ENCODE measurements at places on chromosomes 7 and 10.

- no peak for DNase-seq
Measured at GRCh38 chr10:103610083-103610472, 116.6 kb downstream of the NEURL1 start.

GRCh38 chr7:93442478-93443224 lies 131.9 kb downstream of the CALCR start:
- DNase-seq: peak; percentile 3

GRCh38 chr10:6501931-6502330 lies 78.1 kb downstream of the PRKCQ start:
- DNase-seq: no peak

DNA sequence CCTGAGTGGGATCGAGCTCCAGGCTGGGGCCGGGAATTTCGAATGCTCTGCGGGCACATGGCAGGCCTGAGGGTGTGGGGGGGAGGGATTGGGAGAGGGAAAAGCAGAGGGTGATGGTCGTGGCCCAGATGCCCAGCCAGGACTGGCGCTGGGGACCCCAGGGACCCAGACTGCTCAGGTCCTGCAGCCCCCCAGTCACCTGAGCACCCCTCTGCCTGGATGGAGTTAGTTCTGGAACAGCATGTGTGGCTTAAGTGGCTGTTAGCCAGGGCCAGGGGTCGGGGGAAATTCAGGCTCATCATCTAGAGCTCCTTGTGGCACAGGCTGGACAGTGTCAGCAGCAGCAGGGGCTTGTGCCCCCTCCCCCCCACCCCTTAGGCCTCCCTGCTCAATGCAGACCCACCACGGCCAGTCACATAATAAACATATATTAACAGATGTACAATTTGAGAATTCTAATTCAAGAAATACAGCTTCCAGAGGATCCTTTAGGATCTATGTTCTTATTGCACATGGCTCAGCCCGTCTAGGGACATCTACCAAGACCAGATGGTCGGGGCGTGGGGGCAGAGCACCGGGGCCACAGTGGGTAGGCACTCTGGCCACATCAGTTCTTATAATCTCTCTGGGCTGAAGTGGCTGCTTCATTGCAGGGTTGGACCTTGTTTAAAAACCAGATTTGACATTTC lies 22.2 kb downstream of the DNAJB12 start:
- DNase-seq: no peak

GRCh38 chr7:75995052-75995471 lies 667 bp upstream of the TMEM120A start:
- DNase-seq: no peak

GRCh38 chr10:130924138-130924819 lies 387.2 kb downstream of the TCERG1L start:
- DNase-seq: no peak

DNA sequence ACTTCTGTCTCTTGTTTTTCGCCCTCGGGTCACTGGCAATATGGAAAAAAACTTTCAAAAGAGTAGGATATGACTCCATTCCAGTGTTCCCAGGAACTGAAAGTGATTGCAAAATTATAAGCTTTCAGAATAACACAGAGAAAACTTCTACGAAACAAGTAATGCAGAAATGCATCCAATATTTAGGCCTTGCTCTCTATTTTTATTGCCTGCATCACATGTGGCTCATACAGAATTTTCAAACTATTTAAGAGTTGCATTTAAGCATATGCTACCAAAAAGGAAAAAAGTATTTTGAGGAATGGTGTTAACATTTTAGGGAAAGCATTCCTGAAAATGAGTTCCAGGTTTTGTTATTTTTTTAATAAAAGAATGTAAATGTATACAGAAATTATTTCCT lies 228.0 kb downstream of the CACNB2 start:
- no peak for DNase-seq

DNA sequence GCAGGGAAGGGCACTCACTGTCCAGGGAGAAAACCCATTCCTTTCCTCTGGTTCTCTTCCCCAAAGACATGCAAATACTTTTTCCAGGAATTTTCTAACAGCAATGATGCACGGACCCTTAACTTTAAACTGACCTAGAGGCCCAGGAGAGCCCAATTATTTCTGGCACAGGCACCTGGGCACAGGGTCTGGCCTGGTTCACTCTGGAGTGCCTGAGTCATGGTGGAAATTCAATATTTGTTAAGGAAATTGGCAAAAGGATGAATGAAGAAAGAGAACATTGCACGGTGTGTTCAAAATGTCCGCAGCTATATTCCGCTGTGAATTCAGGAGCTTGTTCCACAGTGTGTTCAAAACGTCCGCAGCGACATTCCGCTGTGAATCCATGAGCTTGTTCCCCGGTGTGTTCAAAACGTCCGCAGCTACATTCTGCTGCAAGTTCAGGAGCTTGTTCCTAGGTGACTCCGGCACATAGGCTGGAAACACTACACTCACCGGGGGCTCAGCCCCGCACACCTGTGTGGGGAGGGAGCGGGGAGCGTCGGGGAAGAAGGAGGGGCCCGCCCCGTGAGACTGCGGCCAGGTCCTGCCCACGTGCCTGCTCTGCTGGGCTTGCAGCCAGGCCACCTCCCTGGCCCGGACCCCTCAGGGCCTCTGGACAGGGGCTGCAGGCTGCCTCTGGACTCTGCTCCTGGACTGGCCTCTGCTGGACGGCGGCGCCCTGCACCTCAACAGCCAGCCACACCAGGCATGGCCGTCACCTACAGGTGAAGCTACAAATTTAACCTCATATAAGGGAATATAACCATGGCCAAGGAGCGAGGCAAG lies 72.0 kb upstream of the FAM20C start:
- no peak for DNase-seq

DNA sequence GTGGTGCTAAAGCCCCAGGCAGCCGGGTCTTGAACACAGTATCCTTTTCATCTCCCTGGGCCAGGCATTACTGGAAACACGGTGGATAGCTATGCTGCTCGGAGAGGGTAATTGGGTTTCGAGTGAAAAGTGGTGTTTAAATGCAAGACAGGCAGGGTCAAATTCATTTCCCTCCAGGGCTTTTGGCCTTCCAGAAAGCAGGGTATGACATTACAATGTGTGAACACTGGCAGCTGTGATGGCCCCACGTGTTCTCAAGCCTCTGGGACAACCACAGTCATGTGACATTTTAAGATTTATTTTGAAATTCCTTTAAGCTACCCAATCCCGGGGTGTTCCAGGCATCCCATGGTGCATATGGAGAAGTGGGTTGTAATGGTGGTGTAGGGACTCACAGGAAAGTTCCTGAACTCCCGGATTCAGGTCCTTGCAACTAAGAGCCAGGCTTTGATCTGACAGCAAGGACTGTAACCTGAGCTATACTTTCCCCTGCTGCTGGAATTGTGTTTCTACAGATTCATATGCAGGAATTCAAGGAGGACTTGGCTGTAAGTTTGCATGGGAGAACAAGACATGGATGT lies 46.8 kb downstream of the INSYN2A start:
- DNase-seq: no peak

GRCh38 chr10:95559471-95559870 lies 1.7 kb downstream of the SORBS1 start:
- DNase-seq: no peak
